GM23248 (cell line): ENCODE measurements at places on chromosomes 1 and 21.

- no peak overlapping the region for H3K27ac ChIP-seq
- H3K36me3 ChIP-seq = no peaks in the 10 kb centered on the region
- H3K27me3 ChIP-seq = no peaks in the 10 kb centered on the region
- no peaks in the 10 kb centered on the region for H3K4me1 ChIP-seq
- H3K4me3 ChIP-seq = no peak overlapping the region
Measured at GRCh38 chr1:217106231-217106901, 383.1 kb upstream of the ESRRG start.

DNA sequence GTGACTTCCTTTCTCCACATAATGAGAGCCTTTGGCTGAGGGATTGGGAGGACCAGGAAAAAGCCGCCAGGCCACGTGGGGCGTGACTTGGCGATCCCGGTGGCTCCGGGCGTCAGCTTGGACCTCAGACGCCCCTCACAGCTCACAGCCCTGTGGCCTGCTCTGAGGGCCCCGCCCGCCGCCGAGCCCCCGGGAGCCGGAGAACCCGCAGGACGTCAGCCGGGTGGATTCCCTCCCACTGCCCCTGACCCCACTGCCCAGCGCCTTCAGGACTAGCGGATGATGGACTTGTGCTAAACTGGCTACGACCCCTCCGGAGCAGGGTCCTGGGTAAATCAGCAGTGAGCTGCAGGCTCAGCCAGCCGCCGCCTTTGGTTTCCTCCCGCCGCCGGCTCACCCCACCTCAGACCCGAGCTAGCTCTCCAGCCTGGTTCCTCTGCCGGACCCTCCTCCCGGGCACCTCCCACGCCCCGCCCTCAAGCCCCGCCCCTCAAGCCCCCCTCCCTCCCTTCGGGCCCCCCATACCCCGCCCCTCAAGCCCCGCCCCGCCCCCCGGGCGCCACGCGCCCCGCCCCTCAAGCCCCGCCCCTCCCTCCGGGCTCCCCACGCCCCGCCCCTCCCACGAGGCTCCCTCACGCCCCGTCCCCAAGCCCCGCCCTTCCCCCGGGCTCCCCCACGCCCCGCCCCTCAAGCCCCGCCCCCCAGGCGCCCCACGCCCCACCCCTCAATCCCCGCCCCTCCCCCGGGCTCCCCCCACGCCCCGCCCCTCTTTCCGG, 10.0 kb upstream of the FAAP20 start:
- DNase-seq = peak; percentile 78
- H3K27me3 ChIP-seq = no peaks in the 10 kb centered on the region
- peak overlapping the region; percentile 68 for H3K4me3 ChIP-seq
- H3K4me1 ChIP-seq = peaks cover 29% of the 10 kb centered on the region
- H3K27ac ChIP-seq = peak overlapping the region; percentile 75

GRCh38 chr21:30209601-30210000, 6.3 kb downstream of the CLDN8 start:
- H3K27me3 ChIP-seq = no peaks in the 10 kb centered on the region
- 0 out of 2 replicates have a peak, but pooled peaks cover 10% of the 10 kb centered on the region for H3K4me1 ChIP-seq
- no peak for DNase-seq
- H3K4me3 ChIP-seq = no peak overlapping the region
- no peak overlapping the region for H3K27ac ChIP-seq

- H3K27ac ChIP-seq = no peak overlapping the region
- H3K27me3 ChIP-seq = no peaks in the 10 kb centered on the region
- no peak overlapping the region for H3K4me3 ChIP-seq
Measured at GRCh38 chr1:237187842-237188241, 145.9 kb downstream of the RYR2 start.

DNA sequence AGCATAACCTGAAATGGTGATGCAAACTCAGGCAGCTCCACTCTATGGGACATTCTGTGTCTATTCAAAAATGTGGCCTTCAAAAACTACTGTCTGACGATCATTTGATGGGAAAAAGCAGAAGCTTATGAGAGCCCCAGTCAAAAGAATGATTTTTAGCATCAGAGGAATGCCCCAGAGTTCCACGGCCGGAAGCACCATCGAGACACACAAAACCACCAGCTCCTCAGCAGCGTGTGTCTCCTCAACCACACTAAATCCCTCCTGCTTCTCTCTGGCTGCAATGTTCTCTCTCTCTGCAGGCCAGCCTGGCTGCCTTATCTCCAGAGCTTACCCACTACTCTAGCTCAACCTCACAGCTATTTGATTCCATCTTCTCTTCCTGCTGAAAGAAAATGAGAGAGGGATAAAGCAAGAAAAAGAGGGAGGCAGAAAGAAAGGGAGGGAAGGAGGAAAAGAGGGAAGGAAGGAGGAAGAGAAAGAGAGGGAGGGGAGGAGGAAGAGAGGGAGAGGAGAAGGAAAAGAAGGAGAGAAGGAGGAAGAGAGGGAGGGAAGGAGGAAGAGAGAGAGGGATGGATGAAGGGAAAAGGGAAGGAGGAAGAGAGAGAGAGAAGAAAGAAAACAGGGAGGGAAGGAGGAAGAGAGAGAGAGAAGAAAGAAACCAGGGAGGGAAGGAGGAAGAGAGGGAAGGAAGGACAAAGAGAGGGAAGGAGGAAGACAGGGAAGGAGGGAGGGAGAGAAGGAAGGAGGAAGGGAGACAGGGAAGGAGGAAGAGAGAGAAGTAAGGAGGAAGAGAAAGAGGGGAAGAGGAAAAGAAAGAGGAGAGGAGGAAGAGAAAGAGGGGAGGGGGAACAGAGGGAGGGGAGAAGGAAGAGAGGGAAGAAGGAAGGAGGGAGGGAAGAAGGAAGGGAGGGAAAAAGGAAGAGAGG, 33.5 kb upstream of the LAPTM5 start:
- peaks cover 7% of the 10 kb centered on the region; the same call in 1 of the 2 replicates for H3K27me3 ChIP-seq
- H3K36me3 ChIP-seq = no peaks in the 10 kb centered on the region
- H3K4me3 ChIP-seq = no peak overlapping the region
- DNase-seq = no peak
- no peak overlapping the region for H3K27ac ChIP-seq
